ENCODE measurements at places on chromosomes 4 and X. TPM values are rescaled to one million over a fixed set of nuclear protein-coding genes. Genes with fewer than 3 reads are reported as not detected.
A peak's percentile ranks its signal among the peaks of the same experiment; 100 is the strongest.

The GAGE12F gene
- not detected for total RNA-seq

The USP17L19 gene
- total RNA-seq = not detected

- H3K27ac ChIP-seq = no peak overlapping the region
- no peak overlapping the region for H3K4me3 ChIP-seq
- H3K4me1 ChIP-seq = no peaks in the 10 kb centered on the region
- H3K36me3 ChIP-seq = no peaks in the 10 kb centered on the region
- DNase-seq = no peak
Measured at GRCh38 chrX:22758807-22759481, 240.8 kb upstream of the DDX53 start.

DNA sequence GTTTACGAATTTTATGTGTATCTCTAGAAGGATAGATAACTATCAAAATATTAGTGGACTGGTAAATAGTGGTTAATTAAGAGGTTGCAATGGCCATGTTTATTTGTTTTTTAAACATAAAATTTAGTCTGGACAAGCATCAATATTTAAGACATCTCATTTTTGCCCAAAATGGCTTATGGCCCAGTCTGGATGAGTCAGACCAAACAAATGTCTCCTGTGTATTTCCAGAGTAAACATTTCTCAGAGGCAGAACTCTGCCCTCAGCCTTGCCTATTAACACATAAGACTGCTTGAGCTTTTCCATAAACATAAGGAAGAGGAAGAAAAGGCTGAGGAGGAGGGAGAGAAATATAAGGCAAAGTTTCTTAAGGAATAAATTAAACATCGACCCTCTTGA, 277.1 kb upstream of the DIAPH2 start:
- H3K4me1 ChIP-seq = peaks cover 30% of the 10 kb centered on the region
- peaks cover under 1% of the 10 kb centered on the region for H3K27me3 ChIP-seq
- H3K36me3 ChIP-seq = peaks cover 2% of the 10 kb centered on the region
- DNase-seq = no peak

- peaks cover 10% of the 10 kb centered on the region for H3K36me3 ChIP-seq
- H3K27ac ChIP-seq = no peak overlapping the region
- H3K4me1 ChIP-seq = no peaks in the 10 kb centered on the region
- H3K27me3 ChIP-seq = no peaks in the 10 kb centered on the region
- peak; percentile 68 for DNase-seq
Measured at GRCh38 chr4:3414421-3415279, 27.1 kb upstream of the HGFAC start.

DNA sequence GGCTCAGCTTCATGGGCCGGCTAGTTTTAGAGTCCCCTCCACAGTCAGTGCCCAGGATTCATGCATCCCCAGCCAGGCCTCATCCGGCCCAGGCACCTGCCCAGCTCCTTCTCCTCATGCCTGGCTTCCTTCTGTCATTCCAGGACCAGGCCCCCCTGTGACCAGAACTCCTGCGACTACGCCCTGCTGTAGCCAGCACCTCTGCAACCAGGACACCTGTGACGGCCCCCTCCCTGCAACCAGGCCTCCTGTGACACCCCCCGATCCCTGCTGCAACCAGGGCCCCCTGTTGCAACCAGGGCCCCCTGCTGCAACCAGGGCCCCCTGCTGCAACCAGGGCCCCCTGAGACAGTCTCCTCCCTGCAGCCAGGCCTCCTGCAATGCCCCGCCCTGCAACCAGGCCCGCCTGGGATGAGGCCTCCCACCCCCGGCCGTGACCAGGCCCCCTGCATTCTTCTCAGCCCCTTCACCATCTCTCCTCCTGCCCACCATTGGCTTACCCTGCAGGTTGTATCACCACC, 46.8 kb downstream of the HTRA3 start:
- DNase-seq = peak; percentile 70
- H3K27me3 ChIP-seq = no peaks in the 10 kb centered on the region
- H3K36me3 ChIP-seq = peaks cover 2% of the 10 kb centered on the region
- no peak overlapping the region for H3K4me3 ChIP-seq

The DRD5 gene
- not detected for total RNA-seq

DNA sequence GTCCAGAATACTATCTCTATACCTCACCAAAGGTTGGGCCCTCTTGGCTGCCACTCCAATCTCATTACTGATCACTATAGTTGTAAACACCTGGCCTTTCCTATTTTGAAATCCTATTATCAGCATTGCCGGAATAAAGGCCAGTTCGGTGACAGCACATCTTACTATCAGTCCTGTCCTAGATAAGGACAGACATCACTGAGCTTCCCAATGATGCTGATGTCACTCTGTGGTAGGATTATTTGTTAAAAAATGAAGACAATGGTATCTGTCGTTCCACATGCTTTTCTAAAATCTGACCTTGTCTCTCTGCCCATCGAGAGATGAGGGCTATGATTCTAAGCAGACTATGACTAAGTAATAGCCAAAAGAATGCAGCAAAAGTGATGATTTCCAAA, 260.4 kb downstream of the PDGFC start:
- peaks cover 3% of the 10 kb centered on the region for H3K4me1 ChIP-seq
- H3K27me3 ChIP-seq = no peaks in the 10 kb centered on the region
- DNase-seq = no peak

The PNMA6A gene
- total RNA-seq = 0.97 TPM

GRCh38 chr4:33302321-33302720, 2582.2 kb downstream of the PCDH7 start:
- no peaks in the 10 kb centered on the region for H3K36me3 ChIP-seq
- no peaks in the 10 kb centered on the region for H3K4me1 ChIP-seq
- H3K27ac ChIP-seq = no peak overlapping the region
- no peaks in the 10 kb centered on the region for H3K27me3 ChIP-seq

The ARL9 gene
- total RNA-seq = 0.26 TPM

DNA sequence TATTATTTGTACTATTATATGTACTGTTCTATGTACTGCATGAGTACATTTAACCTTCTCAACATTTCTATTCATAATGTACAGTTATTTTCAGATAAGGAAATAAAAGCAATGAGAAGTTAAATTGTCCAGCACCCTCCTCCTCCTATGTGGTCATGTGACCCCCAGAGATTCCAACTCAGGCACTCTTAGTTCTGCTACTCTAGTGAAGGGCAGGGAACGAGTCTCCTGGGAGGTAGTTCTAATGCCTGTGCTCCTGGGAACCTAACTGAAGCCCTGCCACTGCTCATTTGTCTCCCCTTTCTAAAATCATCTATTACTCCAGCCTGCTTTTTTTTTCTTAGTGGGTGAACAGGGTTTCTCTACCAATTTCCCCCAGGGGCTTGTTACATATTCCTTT, 105.9 kb upstream of the GPRIN3 start:
- no peak overlapping the region for H3K27ac ChIP-seq
- no peak overlapping the region for H3K4me3 ChIP-seq
- DNase-seq = no peak
- H3K36me3 ChIP-seq = peaks cover 2% of the 10 kb centered on the region

The AADAT gene
- 12.3 TPM for total RNA-seq

The HPGDS gene
- not detected for total RNA-seq

The ASB11 gene
- not detected for total RNA-seq

The TMEM150C gene
- total RNA-seq = 1.7 TPM

The FAAH2 gene
- total RNA-seq = 1.2 TPM

The CSAG2 gene
- total RNA-seq = not detected

DNA sequence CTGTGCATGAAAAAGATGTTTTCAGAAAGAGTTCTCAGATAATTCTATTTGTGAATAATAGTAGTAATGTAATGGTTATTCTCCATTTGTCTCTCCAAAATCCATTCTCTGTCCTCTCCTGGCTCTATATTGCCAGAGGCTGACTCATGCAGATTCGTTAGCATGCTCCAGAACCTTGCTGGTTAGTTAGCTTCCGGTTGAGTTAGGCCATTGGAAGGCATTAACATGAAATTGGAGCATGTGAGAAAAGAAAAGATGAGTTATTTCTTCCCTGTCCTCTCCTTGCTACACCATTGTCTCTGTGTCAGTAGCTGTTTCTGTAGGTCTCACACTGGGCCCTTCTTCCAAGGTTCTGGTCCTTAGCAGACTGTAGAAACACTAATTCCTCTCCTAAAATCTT, 23.5 kb upstream of the PRDM8 start:
- no peak overlapping the region for H3K27ac ChIP-seq
- peaks cover 46% of the 10 kb centered on the region for H3K27me3 ChIP-seq
- H3K4me3 ChIP-seq = no peak overlapping the region
- H3K4me1 ChIP-seq = no peaks in the 10 kb centered on the region

- H3K27ac ChIP-seq = no peak overlapping the region
- no peak for DNase-seq
- no peak overlapping the region for H3K4me3 ChIP-seq
- peaks cover 11% of the 10 kb centered on the region for H3K4me1 ChIP-seq
Measured at GRCh38 chr4:152281211-152281610, 254.7 kb downstream of the FBXW7 start.

DNA sequence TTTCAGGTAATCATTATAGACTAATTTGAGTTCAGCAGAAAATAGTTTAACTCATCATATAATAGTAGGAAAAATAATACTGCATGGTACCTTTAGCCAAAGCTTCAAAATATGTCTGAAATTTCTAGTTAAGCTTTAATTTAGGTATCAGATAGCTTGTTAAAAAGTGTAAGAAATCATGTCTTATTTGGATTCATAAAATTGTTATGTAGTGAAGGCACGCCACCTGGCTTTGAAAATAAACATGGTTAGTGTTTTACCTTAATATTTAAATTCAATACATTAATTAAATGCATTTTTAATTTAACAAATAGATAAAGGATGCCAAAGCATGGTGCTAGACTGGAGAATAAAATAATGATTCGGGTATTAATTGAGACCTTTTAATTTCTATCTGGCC, 211.4 kb downstream of the FSTL5 start:
- H3K27ac ChIP-seq = no peak overlapping the region
- H3K27me3 ChIP-seq = peaks cover 8% of the 10 kb centered on the region
- no peaks in the 10 kb centered on the region for H3K36me3 ChIP-seq
- no peak for DNase-seq
- H3K4me1 ChIP-seq = peaks cover 3% of the 10 kb centered on the region
- no peak overlapping the region for H3K4me3 ChIP-seq

GRCh38 chrX:28590396-28590795, 3.1 kb downstream of the IL1RAPL1 start:
- H3K4me3 ChIP-seq = no peak overlapping the region
- no peaks in the 10 kb centered on the region for H3K4me1 ChIP-seq
- H3K36me3 ChIP-seq = no peaks in the 10 kb centered on the region
- peaks cover 3% of the 10 kb centered on the region for H3K27me3 ChIP-seq
- no peak for DNase-seq

DNA sequence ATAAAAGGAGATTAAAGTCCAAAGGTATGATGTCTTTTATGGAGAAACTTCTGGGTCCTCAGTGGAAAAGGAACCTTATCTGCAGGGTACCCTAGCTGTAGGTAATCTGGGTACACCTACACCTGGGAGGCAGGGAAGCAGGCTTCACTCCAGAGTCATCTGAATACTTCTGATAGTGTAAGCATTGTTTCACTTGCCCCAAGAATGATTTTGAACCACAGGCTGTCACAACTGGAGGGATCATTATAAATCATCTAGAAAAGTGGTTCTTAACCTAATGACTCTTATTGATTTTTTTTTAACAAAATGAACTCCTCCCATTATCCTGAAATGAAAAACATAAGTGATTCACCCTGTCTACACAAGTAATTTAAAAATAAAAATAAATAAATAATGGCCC, 44.0 kb upstream of the STK26 start:
- no peak overlapping the region for H3K4me3 ChIP-seq
- no peak overlapping the region for H3K27ac ChIP-seq
- no peaks in the 10 kb centered on the region for H3K36me3 ChIP-seq
- no peak for DNase-seq

DNA sequence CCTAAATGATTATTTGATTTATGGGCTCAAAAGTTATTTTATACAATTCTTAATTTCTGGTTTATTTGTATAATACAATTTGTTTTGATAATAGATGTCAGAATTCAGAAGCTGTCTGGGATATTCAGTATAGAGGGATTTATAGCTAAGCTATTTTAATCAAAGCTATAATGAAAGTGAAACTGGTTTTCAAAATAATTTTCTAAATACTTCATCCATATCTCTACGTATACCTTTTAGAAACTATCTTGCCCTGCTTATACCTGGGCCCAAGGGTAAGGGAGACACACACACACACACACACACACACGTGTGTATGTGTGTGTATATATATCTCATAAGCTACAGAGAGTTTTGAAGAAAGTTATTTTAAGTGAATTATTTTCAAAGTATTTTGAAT, 2.9 kb downstream of the TMEM131L start:
- DNase-seq = no peak
- H3K4me1 ChIP-seq = peaks cover 39% of the 10 kb centered on the region
- no peaks in the 10 kb centered on the region for H3K27me3 ChIP-seq
- no peaks in the 10 kb centered on the region for H3K36me3 ChIP-seq
- H3K4me3 ChIP-seq = peak overlapping the region; percentile 4

The ABLIM2 gene
- 0.64 TPM for total RNA-seq

DNA sequence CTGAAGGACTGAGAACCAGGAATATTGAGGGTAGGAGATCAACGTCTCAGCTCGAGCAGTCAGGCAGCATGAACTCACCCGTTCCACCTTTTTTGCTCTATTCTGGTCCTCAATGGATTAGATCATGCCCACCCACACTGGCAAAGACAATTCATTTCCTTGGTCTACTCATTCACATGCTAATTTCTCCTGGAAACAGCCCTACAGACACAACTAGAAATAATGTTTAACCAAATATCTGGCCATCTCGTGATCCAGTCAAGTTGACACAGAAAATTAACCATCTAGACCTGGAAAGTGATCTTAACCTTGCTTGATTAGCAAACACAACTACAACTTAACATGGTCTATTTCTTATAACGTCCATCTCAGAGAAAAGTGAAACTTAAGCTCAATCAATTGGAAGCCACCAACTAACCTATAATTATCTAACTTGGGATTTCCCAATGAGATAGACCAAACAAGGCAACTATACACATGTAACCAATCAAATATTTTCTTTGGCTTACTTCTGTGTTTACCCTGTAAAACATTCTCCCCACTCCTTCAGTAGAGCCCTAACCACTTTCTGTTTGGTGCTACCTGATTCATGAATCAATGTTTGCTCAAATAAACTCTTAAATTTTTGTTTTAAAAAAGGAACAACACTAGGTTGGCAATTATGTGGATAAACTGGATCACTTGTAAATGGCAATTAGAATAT, 69.7 kb upstream of the MAMLD1 start:
- H3K36me3 ChIP-seq = no peaks in the 10 kb centered on the region
- DNase-seq = no peak
- H3K27ac ChIP-seq = no peak overlapping the region

GRCh38 chrX:107699616-107700015, 71.3 kb downstream of the PRPS1 start:
- DNase-seq = no peak
- no peak overlapping the region for H3K4me3 ChIP-seq
- H3K4me1 ChIP-seq = peaks cover 12% of the 10 kb centered on the region
- H3K27me3 ChIP-seq = peaks cover 1% of the 10 kb centered on the region
- H3K27ac ChIP-seq = no peak overlapping the region

- H3K36me3 ChIP-seq = peaks cover 4% of the 10 kb centered on the region
- H3K27me3 ChIP-seq = no peaks in the 10 kb centered on the region
- DNase-seq = no peak
- no peak overlapping the region for H3K27ac ChIP-seq
- H3K4me1 ChIP-seq = peaks cover 7% of the 10 kb centered on the region
- H3K4me3 ChIP-seq = no peak overlapping the region
Measured at GRCh38 chr4:48681856-48682255, 98.2 kb downstream of the FRYL start.

The UGT8 gene
- not detected for total RNA-seq
